NCI-H1417 treated with DMSO at 0.1 percent for 48 hours (cell line): ENCODE measurements at places on chromosomes 16 and 17.

GRCh38 chr16:2242598-2242997 lies 6.4 kb downstream of the DNASE1L2 start:
- DNase-seq, result no peak

- DNase-seq, result no peak
Observed at GRCh38 chr17:63185420-63185819, 219.4 kb downstream of the TANC2 start.

GRCh38 chr17:31721291-31722025 lies 137.6 kb downstream of the COPRS start:
- no peak for DNase-seq

- no peak for DNase-seq
Observed at GRCh38 chr16:30902029-30902972, 5.9 kb downstream of the CTF1 start.

DNA sequence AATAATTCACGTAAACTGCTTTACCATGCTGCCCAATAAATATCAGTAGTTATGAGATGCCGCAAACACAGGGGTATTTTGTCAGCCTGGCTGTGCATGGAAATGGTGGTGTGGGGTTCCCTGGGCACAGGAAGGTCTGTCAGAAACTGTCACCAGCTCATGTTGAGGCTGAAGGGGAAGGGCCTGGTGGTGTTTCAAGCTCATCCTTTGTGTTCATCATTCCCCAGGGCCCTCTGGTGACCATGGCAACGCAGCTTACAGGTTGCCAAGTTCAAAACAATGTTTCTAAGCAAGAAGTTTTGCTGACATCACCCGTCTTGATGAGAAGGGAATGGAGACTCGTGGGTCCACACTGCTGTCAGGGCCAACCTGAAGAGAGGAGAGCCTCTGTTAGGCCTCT lies 348.9 kb upstream of the C16orf82 start:
- DNase-seq, result no peak

- no peak for DNase-seq
Observed at GRCh38 chr17:6444571-6445335, 498 bp downstream of the PIMREG start.

DNA sequence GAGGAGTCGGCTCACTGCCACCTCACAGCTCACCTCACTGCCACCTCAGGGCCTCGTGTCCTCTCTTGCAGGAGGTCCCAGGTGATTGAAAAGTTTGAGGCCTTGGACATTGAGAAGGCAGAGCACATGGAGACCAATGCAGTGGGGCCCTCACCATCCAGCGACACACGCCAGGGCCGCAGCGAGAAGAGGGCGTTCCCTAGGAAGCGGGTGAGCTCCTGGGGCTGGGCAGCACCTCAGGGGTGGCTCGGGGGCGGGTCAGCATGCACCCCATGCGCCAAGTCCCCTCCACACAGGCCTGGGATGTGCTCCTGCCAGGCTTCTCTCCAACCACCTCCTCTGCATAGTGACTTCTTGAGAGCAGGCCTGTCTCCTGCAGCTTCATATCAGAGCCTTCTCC lies 63.6 kb downstream of the PLD6 start:
- DNase-seq, result no peak

DNA sequence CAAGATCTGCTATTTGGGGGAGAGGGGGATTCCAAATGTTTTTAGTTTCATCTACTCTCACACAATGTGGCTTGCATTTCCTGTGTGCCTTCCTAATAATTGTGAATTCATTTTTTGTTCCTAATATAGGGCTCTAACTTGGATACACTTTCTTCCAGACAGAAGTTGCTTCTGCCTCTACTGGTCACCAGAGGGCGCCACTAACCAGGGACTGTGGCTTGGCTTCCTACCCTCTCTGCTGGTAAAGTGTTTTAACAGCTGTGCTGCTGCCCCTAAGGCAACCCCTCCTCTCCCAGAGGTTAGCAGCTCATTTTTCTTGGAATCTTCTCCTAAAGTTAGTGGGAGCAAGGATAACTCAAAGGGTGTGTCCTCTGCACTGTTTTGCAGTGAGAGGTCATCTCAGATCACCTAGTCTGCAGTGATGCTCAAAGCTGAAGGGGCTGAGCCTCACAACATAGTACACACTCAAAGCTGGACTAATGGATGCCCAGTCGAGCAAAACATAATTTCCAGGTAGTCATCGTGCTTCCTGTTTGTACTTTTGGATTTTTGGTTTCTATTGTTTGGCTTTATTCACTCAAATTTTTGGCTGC lies 5.0 kb upstream of the PRSS54 start:
- no peak for DNase-seq

GRCh38 chr16:68452176-68452575 lies 3.9 kb upstream of the SMPD3 start:
- no peak for DNase-seq

- no peak for DNase-seq
Observed at GRCh38 chr17:39284685-39285084, 58.9 kb upstream of the STAC2 start.

DNA sequence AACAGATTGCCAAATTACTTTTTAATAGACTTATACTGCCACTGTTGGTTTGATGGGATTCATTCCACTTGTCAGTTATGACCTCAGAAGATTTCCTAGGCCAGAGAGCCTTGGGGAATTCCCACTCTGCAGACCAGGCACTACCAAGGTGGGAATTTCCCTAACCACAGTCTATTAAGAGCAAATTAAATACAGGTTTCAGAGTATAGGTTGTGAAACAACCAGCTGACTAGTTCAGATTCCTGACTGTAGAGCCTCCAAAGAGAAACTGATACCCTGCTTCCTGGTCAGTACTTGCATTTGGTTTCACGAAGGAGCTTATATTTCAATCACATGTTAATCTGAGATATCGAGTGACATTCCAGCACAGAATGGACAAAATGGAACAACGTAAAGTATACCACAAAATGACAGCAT lies 186.5 kb downstream of the STX8 start:
- DNase-seq, result no peak

GRCh38 chr16:8299635-8300034 lies 290.7 kb downstream of the TMEM114 start:
- DNase-seq, result no peak

DNA sequence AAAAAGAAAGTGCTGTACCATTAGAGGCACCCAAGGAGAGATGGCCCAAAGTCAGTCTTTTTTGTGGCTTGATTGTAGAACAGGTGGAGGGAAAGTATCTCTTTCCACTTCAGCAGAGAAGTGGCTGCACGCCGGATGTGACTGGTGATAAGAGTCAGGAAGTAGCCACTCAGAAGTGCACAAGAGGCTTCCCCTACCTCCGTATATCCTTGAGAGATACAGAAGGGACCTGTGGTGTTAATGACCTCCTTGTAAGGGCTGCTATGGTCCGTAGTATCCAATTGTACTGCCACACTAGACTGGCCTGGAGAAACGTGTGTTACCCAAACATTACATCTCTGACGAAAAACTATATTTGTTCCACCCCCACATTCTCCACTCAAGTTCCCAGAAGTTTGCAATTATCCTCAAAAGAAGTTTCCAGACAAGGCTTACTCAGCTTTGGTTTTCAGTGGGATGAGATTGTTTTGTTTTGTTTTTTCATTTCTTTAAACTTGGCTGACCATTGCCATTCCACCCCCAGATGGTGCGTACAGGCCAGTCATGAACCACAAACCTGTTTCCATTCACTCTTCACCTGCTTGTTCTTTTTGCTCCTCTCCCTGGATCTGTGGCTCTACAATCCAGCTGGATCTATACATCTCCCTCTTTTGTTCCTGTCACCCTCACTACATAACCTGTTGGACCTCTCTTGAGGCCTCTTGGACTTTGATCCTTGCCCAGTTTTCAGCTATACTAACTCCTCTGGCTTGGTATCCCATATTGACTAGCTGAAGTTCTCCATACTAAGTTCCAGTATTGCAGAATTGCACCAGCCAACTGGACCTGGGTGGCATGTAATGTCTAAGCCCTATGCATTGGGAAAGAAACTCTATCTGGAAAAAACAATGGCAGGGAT lies 20.7 kb upstream of the MED13 start:
- DNase-seq, result no peak

DNA sequence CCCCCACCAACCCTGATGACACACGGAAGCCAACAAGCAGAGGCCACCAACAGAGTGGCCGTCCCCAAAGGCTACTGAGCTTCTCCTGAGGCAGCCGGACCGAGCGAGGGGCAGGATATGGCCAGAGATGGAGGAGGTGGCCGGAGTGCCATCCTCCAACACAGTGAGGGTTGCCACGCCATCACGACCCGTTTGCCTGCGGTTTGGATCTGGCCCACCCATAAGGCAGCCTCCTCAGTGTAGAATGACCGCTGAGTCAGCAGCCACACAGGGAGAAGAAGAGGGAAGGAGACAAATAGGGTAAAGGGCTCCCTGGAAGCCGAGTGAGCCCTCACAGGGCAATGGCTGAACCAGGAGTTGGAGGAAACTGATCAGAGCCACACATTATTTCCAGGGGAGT lies 13.8 kb downstream of the HNF1B start:
- DNase-seq, result no peak

- DNase-seq, result no peak
Observed at GRCh38 chr16:31430380-31431052, 2.4 kb upstream of the COX6A2 start.

DNA sequence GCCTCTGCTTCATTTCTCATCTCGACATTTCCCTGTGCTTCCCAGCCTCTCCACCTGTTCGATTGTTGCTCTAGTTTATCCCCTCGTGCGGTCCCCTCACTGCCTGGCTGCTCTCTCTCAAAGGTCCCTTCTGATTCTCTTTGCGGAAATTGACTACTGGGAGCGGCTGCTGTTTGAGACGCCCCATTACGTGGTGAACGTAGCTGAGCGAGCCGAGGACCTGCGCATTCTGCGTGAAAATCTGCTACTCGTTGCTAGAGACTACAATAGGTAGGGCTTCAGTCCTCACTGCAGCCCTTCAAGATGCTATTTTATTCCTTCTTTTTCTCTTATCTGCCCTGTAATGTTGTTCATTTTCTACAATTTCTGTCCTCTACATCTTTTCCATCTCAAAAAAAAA lies 39.4 kb downstream of the DNAH2 start:
- DNase-seq, result no peak

- DNase-seq, result no peak
Observed at GRCh38 chr17:22459953-22460350, 767.6 kb downstream of the KCNJ18 start.

DNA sequence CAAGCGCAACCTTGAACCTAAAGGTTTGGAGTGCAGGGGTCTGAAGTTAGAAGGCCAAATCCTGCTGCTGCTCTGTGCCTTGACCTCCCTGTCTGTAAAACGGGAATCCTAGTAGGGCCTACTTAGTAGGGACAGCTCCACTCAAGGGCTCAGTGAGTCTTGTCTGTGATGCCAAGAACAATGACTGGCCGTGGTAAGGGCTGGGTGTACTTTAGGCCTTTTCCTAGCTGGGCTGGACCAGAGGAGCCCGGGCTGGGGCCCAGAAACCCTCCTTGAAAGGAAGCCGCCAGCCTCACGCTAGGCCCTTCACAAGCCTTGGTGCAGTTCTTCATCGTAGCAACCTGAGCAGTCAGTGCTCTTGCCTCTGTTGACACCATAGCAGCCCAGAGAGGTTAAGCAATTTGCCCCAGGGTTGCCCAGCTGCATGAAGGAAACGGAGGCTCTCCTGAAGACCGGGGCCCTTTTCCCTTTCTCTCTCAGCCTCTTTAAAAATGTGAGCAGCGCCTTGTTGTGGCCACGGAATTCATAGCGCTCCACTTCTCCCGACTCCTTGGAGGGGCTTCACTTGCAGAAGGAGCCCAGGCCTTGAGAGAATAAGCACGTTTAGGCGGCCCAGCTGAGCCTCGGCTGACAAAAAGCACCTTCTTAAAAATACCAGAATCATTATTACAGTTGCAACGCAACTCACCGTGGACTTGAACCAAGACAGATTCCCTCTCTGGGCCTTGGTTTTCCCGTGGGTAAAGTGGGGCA lies 4.4 kb downstream of the NECAB2 start:
- no peak for DNase-seq
